ENCODE measurements at places on chromosomes 3 and 15. TPM values are rescaled to one million over a fixed set of nuclear protein-coding genes. Genes with fewer than 3 reads are reported as not detected.

DNA sequence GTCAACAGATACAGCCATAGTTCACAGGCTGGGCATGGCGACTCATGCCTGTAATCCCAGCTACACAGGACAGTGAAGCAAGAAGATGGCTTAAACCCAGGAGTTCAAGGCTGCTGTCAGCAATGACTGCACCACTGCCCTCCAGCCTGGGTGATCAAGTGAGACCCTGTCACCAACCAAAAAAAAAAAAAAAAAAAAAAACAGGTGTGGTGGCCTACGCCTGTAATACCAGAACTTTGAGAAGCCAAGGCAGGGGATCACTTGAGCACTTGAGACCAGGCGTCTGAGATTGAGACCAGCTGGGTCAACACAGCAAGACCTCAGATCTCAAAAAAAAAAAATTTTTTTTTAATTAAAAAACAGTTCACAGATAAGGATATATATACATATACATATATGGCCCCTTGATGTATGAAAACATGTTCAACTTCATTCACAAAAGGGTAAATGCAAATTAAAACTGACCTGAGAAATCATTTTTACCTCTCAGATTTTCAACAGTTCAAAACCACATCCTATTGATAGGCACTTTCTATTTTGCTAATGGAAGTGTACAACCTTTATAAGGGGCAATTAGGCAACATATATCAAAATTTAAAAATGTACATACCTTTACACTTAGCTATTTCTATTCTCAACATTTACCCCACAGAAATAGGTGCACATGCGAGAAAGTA, 51.1 kb downstream of the OSBPL10 start:
- DNase-seq, result no peak
- peaks cover 21% of the 10 kb centered on the region for H3K4me1 ChIP-seq
- H3K27ac ChIP-seq, result no peak overlapping the region
- no peaks in the 10 kb centered on the region for H3K27me3 ChIP-seq
- no peak overlapping the region for H3K4me3 ChIP-seq

DNA sequence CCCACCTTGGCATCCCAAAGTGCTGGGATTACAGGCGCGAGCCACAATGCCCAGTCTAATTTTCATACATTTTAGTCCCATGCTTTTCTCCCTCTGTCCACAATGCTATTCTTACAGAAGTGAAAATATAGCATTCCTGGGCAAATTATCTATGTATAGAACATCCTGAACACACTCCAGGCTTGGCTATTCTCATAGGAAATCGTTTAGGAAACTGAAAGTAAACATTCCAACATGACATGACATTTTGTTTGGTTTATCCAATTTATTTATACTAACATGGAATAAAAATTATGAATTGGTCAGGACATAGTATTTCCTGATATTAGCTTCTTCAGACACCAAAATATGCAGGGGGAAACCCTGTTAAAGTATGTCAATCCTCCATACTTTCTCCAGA, 52.6 kb downstream of the SYNM start:
- H3K36me3 ChIP-seq, result peaks cover 21% of the 10 kb centered on the region
- H3K4me1 ChIP-seq, result peaks cover 33% of the 10 kb centered on the region
- no peak for DNase-seq
- peak overlapping the region; percentile 90 for H3K27ac ChIP-seq

DNA sequence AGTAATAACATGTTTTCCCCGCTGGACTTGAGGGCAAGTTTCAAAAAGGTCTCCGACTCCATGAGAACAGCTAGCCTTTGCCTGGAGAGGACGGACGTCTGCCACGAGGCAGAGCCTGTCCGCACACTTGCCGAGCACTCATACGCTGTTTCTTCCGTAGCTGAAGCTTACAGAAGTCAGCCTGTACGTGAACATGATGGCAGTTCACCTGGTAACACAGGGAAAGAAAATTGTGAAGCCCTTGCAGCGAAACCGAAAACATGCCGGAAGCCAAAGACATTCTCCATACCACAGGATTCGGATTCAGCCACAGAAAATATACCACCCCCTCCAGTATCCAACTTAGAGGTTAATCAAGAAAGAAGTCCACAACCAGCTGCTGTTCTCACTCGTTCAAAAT, 43.9 kb upstream of the RASA2 start:
- peaks cover 50% of the 10 kb centered on the region for H3K4me1 ChIP-seq
- H3K36me3 ChIP-seq, result peaks cover 36% of the 10 kb centered on the region
- no peak for DNase-seq
- no peaks in the 10 kb centered on the region for H3K27me3 ChIP-seq

DNA sequence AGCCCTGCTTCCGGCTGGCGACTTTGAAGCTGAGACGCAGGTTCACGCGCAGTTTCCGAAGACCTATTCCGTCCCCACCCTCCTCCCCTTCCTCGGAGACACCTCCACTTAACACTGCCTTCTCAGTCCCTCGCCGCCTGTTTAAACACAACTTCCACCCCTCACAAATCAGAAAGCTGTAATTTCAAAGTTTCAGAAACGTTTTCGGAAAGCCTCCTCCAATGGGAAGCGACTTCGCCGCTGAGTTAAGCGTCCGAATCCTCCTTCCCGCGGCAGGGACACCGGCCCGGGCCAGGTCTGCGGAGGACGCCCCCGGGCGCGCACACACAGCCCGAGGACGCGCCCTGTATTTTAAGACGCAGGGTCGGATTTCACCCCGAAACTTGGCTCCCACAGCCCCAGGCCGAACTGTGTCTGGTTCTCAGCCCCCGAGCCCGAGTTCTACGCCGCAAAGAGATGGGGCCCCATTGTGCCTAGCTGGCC, 559 bp upstream of the LRRN1 start:
- H3K4me1 ChIP-seq, result peaks cover 21% of the 10 kb centered on the region
- no peak for DNase-seq
- no peaks in the 10 kb centered on the region for H3K36me3 ChIP-seq
- peak overlapping the region; percentile 78 for H3K4me3 ChIP-seq
- no peak overlapping the region for H3K27ac ChIP-seq

GRCh38 chr3:64368257-64369020, 143.2 kb upstream of the PRICKLE2 start:
- H3K27me3 ChIP-seq, result no peaks in the 10 kb centered on the region
- peaks cover 2% of the 10 kb centered on the region for H3K36me3 ChIP-seq
- no peak overlapping the region for H3K27ac ChIP-seq
- no peak for DNase-seq
- H3K4me1 ChIP-seq, result peaks cover 19% of the 10 kb centered on the region

DNA sequence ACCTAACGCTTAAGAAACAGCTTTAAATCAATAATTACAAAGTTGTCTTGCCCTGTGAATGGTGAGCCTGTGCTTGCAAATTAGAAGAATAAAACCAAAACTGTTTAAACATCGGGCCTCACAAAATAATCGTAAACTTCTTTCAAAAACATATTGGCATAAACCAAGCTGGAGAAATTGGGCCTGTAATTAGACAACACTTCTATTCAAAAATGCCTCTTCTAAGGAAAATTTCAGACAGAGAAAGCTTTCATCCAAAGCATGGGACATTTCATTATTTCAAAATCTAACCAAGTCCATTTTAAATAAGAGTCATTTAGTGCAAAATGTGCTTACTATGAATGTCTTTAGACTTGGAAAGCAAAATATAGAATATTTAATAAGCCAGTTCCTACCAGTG, 35.5 kb upstream of the GNB4 start:
- H3K36me3 ChIP-seq, result no peaks in the 10 kb centered on the region
- no peak overlapping the region for H3K4me3 ChIP-seq
- no peaks in the 10 kb centered on the region for H3K27me3 ChIP-seq
- H3K4me1 ChIP-seq, result no peaks in the 10 kb centered on the region
- no peak for DNase-seq
- H3K27ac ChIP-seq, result no peak overlapping the region

DNA sequence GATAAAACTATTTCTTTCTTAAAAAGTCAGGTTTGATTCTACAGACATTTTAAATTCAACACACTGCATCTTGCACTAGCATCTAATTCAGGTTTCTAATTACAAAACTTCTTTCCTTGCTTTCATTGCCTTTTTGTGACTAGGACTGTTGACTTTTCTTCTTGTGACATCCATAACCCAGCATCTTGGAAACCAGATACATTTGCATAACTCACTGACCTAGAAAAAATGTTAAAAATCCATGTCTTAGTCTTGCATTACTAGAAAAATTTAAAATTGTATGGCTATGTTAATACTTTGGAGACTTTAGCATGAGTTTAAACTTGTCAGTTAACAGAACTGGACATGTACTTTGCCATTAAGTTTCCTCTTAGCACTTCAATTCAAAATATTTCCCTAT, 72.7 kb downstream of the DTWD1 start:
- no peaks in the 10 kb centered on the region for H3K36me3 ChIP-seq
- H3K27me3 ChIP-seq, result no peaks in the 10 kb centered on the region
- no peak for DNase-seq
- peaks cover 12% of the 10 kb centered on the region for H3K4me1 ChIP-seq
- no peak overlapping the region for H3K27ac ChIP-seq

DNA sequence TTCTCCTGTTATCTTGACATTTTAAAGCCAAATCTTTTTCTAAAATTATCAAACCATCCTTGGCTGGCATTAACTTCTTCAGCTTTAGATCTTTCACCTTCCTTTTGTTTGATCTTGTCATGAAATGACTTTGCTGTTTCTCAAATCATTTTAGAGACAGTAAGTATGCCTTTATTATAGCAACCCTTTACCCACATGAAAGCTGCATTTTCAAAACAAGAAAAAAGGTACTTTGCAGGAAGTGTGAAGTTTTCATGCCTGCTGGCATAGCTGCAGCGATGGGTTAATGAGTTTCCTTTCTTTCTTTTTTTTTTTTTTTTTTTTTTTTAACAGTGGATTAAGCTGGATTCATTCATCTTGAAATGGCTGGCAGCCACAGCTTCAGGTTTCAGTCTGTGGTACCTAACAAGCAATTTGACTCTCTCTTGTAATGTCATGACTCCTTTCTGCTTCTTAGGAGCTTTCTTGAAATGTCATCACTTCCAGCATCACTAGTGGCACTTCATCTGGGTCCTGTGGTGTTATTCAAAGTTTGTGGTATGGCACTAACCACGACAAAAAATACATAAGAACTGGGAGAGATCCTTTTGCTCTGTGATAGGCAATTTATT, 18.8 kb downstream of the SLC25A26 start:
- H3K27ac ChIP-seq, result no peak overlapping the region
- no peaks in the 10 kb centered on the region for H3K4me1 ChIP-seq
- H3K27me3 ChIP-seq, result no peaks in the 10 kb centered on the region
- peaks cover 22% of the 10 kb centered on the region for H3K36me3 ChIP-seq

DNA sequence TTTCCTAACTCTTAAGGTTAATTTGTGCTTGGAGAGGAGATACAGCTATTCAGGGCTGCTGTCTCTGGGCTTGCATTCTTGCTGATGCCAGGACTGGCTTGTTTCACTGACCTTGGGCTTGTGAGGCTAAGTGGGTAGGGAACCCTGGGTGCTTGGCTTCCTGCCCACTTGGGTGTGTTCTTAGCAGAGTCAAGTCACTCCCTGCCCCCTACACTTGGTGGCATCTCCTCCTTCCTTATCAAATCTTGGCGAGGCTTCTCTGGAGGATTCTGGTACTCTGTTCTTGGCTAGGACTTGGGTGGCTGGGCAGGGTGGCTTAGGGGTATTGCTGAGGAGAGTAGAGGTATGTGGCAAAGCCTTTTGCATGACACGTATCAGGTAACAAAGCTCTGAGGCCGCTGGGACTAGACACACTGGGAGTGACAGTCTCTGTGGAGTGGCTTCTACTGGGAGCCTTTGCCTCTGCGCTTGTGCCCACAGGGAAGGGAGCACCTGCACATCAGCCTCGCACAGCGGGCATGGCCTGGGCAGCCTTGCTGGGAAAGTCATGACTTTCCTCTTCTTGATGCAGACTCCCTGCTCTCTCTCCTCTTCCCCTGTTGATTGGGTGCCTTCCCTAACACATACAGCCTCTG, 41.8 kb downstream of the CHCHD6 start:
- no peaks in the 10 kb centered on the region for H3K27me3 ChIP-seq
- peaks cover 2% of the 10 kb centered on the region for H3K36me3 ChIP-seq
- peak overlapping the region; percentile 78 for H3K27ac ChIP-seq
- DNase-seq, result no peak

- H3K4me1 ChIP-seq, result peaks cover 7% of the 10 kb centered on the region
- H3K27ac ChIP-seq, result no peak overlapping the region
- no peaks in the 10 kb centered on the region for H3K36me3 ChIP-seq
- no peaks in the 10 kb centered on the region for H3K27me3 ChIP-seq
- DNase-seq, result no peak
Measured at GRCh38 chr3:157220211-157220610, 60.3 kb upstream of the CCNL1 start.

DNA sequence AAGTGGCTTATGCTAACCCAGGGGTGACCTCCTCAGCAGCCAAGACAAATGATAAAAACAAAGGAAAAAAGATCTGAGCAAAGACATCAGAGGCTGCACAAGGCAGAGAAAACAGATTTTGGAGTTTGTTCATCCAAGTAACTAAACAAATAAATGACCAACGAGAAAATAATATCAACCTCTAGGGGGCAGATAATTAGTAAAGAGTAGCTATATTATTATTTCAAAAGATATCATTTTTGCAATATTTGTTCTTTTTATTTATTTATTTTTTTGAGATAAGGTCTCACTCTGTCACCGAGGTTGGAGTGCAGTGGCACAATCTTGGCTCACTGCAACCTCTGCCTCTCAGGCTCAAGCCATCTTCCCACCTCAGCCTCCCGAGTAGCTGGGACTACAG, 101.8 kb downstream of the PCCB start:
- H3K36me3 ChIP-seq, result peaks cover 17% of the 10 kb centered on the region
- H3K27me3 ChIP-seq, result no peaks in the 10 kb centered on the region
- H3K4me3 ChIP-seq, result no peak overlapping the region
- H3K4me1 ChIP-seq, result peaks cover 23% of the 10 kb centered on the region
- H3K27ac ChIP-seq, result peak overlapping the region; percentile 3
- no peak for DNase-seq

DNA sequence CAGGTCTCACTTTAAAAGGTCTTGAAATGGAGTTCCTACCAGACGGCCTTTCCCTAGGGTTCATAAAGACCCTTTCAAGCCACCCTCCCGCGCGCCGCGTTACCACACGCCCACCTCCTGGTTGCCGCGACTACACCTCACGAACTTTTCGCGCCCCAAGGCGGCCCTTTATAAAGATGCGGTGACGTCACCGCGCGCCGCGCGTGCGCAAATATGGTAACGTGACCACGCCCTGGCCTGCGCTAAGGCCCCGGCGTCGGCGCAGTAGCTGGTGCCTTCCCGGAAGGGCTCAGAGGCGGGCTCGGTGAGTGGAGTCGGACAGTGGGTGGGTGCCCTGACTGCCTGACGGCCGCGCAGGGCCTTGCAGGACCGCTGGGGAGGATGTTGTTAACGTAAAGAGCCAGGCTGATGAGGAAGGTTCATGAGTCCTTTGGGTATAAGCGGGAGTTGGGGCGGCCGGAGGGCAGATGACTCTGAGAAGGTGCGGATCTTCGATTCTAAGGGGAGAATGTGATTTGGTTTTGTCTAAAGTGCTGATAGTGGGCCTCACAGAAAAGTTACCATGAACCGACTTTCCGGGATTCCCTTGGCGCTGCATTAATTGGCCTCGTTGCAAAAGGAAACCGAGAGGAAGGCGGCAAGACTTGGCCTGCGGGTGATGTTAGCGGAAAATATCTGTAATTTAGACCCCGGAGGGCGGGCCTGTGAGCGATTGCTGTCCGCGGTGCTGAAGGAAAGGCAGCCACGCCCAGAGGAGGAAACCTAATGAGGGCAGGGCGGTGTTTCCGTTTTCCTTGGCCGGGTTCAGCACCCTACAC, 54.4 kb downstream of the FEZF2 start:
- H3K4me3 ChIP-seq, result peak overlapping the region; percentile 98
- DNase-seq, result peak; percentile 95
- peaks cover 4% of the 10 kb centered on the region for H3K36me3 ChIP-seq
- peaks cover 21% of the 10 kb centered on the region for H3K4me1 ChIP-seq
- no peaks in the 10 kb centered on the region for H3K27me3 ChIP-seq

CFAP100 gene
- total RNA-seq, result not detected

AAGAB gene
- total RNA-seq, result 30.8 TPM

CNTN3 gene
- total RNA-seq, result 2.1 TPM

PRKCD gene
- 11.6 TPM for total RNA-seq

COLQ gene
- total RNA-seq, result 5.6 TPM

CPNE9 gene
- not detected for total RNA-seq

Data from chondrocyte (in vitro differentiated cells).